A673 (cell line): ENCODE measurements at places on chromosomes 7 and 10. TPM values are rescaled to one million over a fixed set of nuclear protein-coding genes. Genes with fewer than 3 reads are reported as not detected.

DNA sequence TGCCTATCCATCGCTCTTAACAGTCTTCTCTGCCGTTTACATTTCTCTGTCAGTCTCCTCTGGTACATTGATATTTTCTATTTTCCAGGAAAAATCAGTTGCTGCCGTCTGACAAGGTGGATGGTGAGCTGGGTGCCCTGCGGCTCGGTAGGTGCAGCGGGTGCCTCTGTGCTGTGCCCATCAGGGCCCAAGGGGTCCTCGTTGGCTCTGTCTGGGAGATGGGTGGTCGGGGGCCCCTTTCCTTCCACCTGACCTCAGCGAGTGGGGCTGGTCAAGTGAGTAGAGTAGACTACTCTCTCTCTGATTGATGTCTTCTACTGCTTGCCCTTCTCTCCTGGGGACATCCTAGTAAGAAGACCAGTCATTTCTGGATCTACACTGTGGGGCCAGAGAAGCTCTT, 57.4 kb downstream of the MINDY4 start:
- DNase-seq, result no peak
- no peaks in the 10 kb centered on the region for H3K4me1 ChIP-seq
- H3K27me3 ChIP-seq, result no peaks in the 10 kb centered on the region

- no peaks in the 10 kb centered on the region for H3K4me1 ChIP-seq
- DNase-seq, result no peak
- no peaks in the 10 kb centered on the region for H3K36me3 ChIP-seq
- H3K4me3 ChIP-seq, result no peak overlapping the region
These were observed 692.6 kb upstream of the COBL start for GRCh38 chr7:52009181-52009580.

GRCh38 chr10:6269432-6269831, 66.7 kb downstream of the PFKFB3 start:
- no peak for DNase-seq
- H3K27ac ChIP-seq, result no peak overlapping the region
- H3K36me3 ChIP-seq, result no peaks in the 10 kb centered on the region
- no peaks in the 10 kb centered on the region for H3K4me1 ChIP-seq
- H3K27me3 ChIP-seq, result no peaks in the 10 kb centered on the region

GRCh38 chr7:118949031-118949430, 724.5 kb downstream of the ANKRD7 start:
- no peak overlapping the region for H3K4me3 ChIP-seq
- H3K4me1 ChIP-seq, result no peaks in the 10 kb centered on the region
- no peaks in the 10 kb centered on the region for H3K36me3 ChIP-seq
- H3K27ac ChIP-seq, result no peak overlapping the region
- no peak for DNase-seq
- no peaks in the 10 kb centered on the region for H3K27me3 ChIP-seq

- no peaks in the 10 kb centered on the region for H3K27me3 ChIP-seq
- H3K36me3 ChIP-seq, result no peaks in the 10 kb centered on the region
- H3K4me1 ChIP-seq, result no peaks in the 10 kb centered on the region
- H3K27ac ChIP-seq, result no peak overlapping the region
- H3K4me3 ChIP-seq, result no peak overlapping the region
These were observed 370.3 kb downstream of the BMPER start for GRCh38 chr7:34275624-34276023.

NUTM2A gene
- 0.24 and 1.1 TPM in 2 replicates for total RNA-seq

HOXA10 gene
- total RNA-seq, result not detected in 2 replicates

NME8 gene
- total RNA-seq, result not detected in 2 replicates

ZMIZ2 gene
- 108 and 114 TPM in 2 replicates for total RNA-seq

GPR85 gene
- total RNA-seq, result 0.32 TPM in 1 of 2 replicates, not detected in the other

SEM1 gene
- 115 and 122 TPM in 2 replicates for total RNA-seq

LIPN gene
- not detected in 2 replicates for total RNA-seq
